ENCODE measurements at places on chromosomes 2 and 18. TPM values are rescaled to one million over a fixed set of nuclear protein-coding genes. Genes with fewer than 3 reads are reported as not detected.

CCDC178 gene
- not detected for total RNA-seq

DNA sequence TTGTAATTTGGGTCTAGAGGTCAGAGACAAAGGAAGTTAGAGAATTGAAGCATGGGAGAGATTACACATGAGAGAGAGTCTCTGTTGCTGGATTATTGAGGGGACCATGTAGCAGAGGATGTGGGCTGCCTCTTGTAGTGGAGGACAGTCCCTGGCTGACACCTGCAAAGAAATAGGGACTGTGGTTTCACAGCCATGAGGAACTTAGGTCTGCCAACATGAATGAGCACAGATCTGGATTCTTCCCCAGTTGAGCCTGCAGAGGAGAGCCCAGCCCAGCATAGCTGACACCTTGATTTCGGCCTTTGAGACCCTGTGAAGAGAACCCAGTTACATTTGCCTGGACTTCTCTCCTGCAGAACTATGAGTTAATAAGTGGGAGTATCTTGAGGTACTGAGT, 179.5 kb upstream of the TWIST2 start:
- DNase-seq: no peak

TMEM169 gene
- 0.57 TPM for total RNA-seq

CDK5R2 gene
- total RNA-seq: 0.63 TPM

- no peak for DNase-seq
Observed at GRCh38 chr2:176483901-176484568, 214.8 kb downstream of the MTX2 start.

DNA sequence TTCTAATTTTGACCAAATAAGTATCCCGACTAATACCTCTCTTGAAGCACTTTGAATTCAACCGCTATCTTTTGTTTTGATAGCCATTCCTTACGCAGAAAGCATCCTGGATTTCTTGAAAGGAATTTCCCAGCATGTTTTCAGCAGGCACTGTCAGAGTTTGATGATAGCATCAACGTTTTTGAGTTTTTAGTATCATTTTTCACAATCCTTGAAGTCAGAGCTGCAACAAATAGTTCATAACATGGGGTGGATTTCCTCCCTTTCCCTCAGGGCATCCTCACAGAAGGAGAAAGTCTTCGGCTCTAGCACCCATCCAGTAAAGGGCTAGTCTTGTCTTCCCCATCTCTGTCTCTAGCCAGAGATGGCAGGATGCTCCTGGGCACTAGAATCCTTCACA, 46.2 kb downstream of the ANKRD44 start:
- no peak for DNase-seq

- DNase-seq: no peak
Observed at GRCh38 chr2:217392930-217393584, 533.2 kb upstream of the TNP1 start.

All from OCI-LY7 (cell line).